ENCODE measurements at places on chromosomes 1 and 21.

- DNase-seq: no peak
Observed at GRCh38 chr1:231553320-231553719, 24.9 kb downstream of the TSNAX start.

DNA sequence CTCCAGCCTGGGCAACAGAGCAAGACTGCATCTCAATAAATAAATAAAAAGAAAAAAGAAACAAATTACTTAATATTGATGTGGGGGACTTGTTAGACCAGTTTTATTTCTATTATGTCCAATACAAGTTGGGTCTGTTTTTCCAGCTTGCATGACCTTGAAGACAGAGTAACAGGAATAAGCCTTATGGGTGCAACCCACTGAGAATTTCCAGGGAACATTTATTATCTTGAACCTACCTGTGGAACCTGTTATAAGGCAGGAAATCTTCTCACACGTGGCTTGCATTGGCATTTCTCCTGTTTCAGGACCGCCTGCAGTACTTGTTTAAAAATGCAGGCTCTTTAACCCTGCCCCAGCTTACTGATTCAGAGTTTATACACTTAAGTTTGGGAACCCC, 64.0 kb downstream of the ZBTB17 start:
- no peak for DNase-seq

DNA sequence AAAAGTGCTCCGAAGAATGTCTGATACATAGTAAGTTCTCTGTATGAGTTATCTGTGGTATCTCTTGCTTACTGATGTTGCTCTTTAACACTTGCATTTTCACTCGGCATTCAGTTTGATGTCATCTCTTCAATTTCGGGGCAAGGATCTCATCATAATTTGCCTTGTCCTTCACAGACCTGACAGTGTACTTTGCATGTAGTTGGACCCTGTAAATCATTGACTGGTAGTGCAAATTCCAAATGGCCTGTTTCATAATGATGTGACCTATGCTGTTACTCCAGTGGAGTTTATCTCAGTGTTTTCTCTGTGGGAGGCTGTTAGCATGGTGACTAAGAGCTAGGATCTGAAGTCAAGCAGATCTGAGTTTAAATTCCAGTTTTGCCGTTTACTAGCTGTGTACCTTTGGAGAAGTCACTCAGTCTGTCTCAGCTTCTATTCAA, 34.2 kb upstream of the ABCD3 start:
- DNase-seq: no peak

- peak; percentile 89 for DNase-seq
Observed at GRCh38 chr1:1033009-1033587, 13.2 kb downstream of the AGRN start.

- no peak for DNase-seq
Observed at GRCh38 chr1:93707956-93708355, 26.3 kb upstream of the BCAR3 start.

- no peak for DNase-seq
Observed at GRCh38 chr1:57576756-57577155, 152.9 kb upstream of the DAB1 start.

- DNase-seq: peak; percentile 76
Observed at GRCh38 chr1:226444901-226445300, 37.0 kb upstream of the PARP1 start.

GRCh38 chr1:35790670-35791069, 17.1 kb upstream of the AGO4 start:
- DNase-seq: no peak

GRCh38 chr1:8671306-8671917, 146.0 kb downstream of the RERE start:
- DNase-seq: peak; percentile 37

- DNase-seq: no peak
Observed at GRCh38 chr1:162042361-162042760, 18.7 kb upstream of the OLFML2B start.

DNA sequence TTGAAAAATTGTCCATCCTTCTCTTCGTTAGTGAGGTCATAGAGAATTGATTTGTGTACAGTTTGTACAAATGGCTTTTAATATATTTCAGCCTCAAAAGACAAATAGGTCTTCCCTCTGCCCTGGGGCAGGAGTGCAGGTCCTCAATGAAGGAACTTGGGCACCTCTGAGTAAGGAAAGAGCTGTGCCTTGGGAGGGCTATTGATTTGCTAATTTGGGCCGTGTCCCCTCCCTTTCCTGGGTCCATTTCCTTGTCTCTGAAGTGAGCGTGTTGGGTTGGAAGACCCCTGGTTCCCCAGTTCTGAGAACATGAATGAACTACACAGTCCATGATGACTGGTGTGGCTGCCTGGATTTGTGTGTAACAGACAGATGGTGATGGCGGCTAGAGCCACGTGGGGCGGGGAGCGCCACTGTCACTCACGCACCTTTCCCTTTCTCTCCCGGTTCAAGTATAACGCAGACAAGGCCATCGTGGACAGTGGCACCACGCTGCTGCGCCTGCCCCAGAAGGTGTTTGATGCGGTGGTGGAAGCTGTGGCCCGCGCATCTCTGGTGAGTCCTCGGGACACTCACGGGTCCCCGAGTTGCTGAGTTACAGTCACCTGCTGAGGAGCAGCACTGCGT, 71.0 kb upstream of the FAM3B start:
- no peak for DNase-seq
